ENCODE measurements at places on chromosomes 13 and 19.

- DNase-seq, result no peak
Measured at GRCh38 chr19:50020481-50020880, 4.7 kb downstream of the VRK3 start.

DNA sequence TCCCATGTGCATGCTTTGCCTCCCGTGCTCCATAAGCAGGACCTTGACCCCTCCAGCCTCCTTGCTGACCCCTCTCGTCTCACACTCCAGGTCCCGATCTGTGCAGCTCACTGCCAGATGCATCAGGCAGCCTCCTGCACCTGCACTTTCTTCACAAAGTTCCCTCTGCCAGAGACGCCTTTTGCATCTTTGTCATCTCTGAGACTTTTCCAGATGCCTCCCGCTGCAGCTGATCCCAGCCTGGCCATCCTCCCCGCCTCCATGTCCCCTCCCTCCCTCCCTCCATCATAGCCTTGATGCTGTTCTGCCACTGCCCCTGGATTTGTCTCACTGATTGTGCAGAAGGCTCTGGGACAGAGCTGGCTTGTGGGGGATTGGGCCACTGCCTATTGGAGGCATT lies 29.9 kb downstream of the PPP1R37 start:
- DNase-seq, result no peak

DNA sequence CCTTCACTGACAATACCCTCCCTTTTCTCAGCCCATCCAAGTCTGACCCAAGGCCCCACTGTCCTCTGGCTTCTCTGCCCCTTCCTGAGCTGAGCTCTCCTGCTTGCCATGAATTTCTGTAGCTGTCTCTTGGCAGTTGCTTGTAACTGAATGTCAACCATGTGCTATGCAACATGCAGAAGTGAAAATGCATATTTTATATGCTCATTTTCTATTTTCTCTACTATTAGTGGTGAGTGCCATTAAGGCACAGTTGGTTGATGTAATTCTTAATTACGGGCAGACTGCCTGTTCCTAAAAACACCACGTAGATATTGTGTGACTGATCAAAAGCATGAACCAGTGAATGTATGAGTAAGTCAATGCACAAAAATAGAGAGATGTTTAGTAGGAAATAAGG lies 29.6 kb downstream of the TNFSF11 start:
- DNase-seq, result no peak

GRCh38 chr13:22693691-22694090 lies 487.1 kb upstream of the SGCG start:
- DNase-seq, result no peak

GRCh38 chr13:98326291-98326690 lies 149.2 kb upstream of the RNF113B start:
- DNase-seq, result no peak

- no peak for DNase-seq
Measured at GRCh38 chr13:28630869-28631268, 28.1 kb upstream of the POMP start.

GRCh38 chr13:46632176-46632575 lies 79.2 kb downstream of the LRCH1 start:
- no peak for DNase-seq

- DNase-seq, result no peak
Measured at GRCh38 chr13:71865874-71866334, 1.1 kb downstream of the DACH1 start.

- no peak for DNase-seq
Measured at GRCh38 chr13:90622541-90622940, 724.9 kb upstream of the MIR17HG start.

- no peak for DNase-seq
Measured at GRCh38 chr13:19587635-19588300, 26.4 kb upstream of the TPTE2 start.

GRCh38 chr19:7509625-7510024 lies 6.3 kb upstream of the ZNF358 start:
- no peak for DNase-seq

DNA sequence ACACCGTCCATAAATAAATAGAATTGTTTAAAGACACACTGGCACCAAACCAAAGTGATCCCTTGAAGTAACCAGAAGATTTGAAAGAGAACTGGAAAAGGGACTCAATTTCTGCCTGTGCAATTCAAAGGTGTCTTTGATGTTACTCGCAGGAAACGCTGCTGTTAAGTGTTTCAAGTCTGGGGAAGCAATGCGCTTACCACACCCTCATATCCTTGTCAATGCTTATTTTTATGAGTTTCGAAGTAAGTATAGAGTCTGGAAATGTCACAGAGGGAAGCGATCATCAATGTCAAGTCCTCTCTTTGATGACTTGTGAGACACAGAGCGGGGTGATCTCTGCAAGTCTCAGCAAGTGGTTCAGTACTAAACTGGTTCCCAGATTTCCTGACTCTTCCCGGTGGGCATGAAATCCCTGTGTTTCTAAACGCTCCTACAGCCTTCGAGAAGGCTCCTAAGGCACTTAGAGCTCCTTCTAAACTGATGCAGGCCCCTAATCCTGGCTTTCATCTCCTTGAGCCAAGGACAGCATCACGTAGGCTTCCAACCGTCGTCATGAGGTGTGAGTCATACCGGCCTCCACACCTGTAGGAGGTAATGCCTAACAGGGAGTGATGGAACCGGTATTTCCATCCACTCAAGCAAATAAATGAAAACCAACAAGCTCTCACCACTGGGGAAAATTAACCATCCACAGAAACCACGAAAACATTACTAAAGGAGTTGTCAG lies 22.8 kb downstream of the SYDE1 start:
- no peak for DNase-seq

DNA sequence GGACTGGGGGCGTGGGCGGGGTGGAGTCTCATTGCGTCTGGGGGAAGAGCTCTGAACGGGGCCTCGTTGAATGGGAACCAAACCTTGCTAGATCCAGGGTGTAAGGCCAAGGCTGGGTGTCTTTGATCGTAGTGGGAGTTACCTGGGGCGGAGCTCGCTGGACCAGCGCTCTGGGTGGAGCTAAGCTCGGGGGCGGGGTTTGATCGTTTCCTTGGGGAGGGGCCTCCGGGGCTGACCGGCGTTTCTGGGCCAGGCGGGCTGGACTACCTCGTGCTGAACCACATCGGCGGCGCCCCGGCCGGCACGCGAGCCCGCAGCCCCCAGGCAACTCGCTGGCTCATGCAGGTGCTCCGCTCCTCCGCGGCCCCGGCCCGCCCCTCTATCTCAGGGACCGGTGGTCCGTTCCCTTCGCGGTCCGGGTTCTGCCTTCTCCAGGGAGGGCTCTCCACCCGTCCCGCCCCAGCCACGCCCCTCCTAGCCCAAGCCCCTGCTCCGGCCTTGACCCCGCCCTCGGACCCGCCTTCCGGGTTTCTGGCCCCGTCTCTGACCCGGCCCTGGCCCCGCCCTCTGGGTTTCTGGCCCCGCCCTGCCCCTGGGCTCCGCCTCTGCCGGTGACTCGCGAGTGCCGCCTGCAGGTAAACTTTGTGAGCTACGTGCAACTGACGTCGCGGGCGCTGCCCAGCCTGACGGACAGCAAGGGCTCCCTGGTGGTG lies 3.3 kb upstream of the RPL36 start:
- DNase-seq, result peak; percentile 93

DNA sequence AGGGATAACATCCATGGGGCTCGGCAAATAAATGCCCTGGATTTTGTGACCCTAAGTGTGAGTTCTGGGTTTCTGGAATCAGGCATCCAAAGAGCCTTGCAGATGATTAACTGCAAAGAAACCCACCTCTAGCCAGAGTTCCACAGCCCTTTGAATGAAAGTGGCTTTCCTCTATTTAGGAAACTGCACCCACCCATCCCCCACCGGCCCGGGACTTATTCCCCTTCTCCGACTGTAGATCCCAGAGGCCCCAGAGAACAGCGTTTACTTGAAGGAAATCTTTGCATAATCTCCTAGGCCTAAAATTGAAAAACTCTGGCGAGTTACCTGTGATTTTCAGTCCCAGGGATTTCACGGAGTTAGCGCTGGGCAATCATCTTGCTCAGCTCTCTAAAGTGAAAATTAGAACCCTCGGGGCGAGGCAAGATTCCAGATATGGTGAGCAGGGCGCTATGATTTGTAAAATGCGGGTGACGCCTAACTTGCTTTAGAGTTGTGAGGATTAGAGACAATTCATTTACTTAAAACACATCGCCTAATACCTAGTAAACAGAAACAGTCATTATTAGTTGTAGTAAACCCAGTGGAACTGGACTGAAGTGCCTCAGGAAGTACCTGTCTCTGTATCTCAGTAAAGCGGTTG lies 9.4 kb downstream of the URAD start:
- no peak for DNase-seq

- DNase-seq, result no peak
Measured at GRCh38 chr19:34232566-34233481, 21.5 kb upstream of the GARRE1 start.

- no peak for DNase-seq
Measured at GRCh38 chr19:33812388-33813330, 16.0 kb downstream of the KCTD15 start.

- DNase-seq, result no peak
Measured at GRCh38 chr13:112781881-112782361, 92.1 kb downstream of the ATP11A start.

DNA sequence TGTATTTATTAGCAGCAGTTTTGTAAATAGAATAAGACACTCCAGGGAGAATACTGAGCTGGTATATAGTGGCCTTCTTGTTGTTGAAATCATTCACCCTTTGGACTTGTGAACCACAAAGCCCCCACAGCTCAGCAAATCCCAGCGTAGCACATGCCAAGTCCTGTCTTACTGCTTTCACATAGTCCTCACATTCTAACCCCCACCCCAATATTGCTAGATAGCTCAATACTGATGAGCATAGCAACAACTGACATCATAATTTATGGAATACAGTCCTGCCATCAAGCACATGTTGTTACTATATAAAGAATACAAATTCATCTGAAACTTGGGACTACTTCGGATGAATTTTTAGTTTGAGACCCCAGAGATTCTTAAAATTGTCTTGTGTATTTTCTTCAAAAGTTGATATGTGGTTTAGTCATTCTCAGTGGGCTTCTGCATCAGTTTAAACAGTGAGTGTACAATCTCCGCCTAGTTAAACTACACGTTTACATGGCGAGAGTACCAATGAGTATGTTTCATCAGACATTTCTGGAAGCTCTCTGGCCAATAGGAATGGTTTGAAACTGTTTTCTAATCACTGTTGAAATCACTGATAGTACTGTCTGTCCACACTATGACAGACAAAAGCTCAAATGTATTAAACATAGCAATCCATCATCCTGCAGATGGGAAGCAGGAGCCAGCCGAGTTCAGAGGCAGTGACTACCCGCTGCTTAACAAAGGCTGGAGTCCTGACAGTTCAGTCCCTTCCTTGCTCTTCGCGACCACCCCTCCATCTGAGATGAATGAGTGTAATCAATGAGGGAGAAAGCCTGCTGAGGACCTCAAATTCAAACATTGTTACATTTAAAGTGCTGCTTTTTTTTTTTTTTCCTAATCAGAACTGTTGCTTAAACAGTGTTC lies 15.2 kb downstream of the DACH1 start:
- DNase-seq, result no peak

GRCh38 chr19:54333586-54334298 lies 5.2 kb downstream of the LILRA4 start:
- no peak for DNase-seq

- DNase-seq, result no peak
Measured at GRCh38 chr19:19508217-19508616, 7.1 kb downstream of the TSSK6 start.

GRCh38 chr13:41699759-41700158 lies 242.4 kb downstream of the RGCC start:
- no peak for DNase-seq

DNA sequence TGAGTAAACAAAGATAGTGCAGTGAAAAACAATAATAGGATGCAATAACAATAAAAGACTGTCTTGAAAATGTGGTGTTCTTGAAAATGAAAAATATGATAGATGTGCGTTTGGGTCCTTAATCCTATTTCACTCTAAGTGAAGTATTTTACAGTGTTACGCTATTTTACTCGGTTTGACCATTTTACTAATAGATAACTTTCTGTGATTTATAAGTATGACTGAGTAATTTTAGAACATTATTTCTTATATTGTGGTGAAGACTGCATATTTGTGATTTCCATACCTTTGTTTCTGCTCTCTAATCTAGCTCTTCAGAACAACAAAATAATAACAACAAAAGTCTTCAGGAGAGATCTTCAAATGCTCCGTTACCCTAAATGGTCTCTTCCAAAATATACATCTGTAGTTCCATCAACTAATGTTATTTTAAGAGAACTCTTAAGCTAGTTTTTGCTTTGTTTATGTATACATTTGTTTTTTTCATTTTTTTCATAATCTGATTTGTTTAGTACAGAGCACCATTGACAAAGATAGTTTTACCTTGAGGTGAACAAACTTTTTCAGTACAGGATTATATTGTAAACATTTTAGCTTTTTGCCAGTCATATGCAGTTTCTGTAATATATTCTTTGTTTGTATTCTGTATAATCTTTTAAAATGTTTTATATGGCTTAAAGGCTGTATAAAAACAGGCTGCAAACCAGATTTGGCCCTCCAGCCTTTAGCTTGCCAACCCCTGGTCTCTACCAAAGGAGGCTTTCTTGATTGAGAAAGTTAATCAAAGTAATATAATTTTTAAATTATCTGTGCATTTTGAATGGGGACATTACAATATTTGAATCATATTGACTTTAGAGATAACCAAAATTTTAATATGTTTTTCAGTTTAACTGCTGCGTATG lies 1572.7 kb upstream of the PRR20A start:
- DNase-seq, result no peak

All from NCI-H187 (cell line).